ENCODE measurements at places on chromosomes 4 and X.

GRCh38 chrX:133265331-133265730, 47.2 kb upstream of the TFDP3 start:
- no peak for DNase-seq

DNA sequence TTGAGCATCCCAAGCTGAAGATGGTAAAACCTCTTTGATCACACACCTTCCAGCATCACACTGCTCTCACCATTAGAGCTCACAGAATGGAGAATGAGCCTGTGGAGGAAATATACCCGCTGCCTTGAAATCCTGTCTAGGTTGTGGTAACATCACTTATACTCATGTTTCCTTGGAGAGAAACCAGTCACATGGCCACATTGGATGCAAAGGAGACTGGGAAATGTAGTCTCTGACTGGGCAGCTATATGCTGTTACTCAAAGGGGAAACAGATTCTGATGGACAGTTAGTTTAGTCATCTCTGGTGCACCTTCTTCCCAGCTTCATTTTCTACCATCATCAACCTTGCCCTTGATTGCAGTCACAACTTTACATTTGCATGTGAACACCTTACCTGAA, 286.3 kb downstream of the ANKRD50 start:
- DNase-seq: no peak

DNA sequence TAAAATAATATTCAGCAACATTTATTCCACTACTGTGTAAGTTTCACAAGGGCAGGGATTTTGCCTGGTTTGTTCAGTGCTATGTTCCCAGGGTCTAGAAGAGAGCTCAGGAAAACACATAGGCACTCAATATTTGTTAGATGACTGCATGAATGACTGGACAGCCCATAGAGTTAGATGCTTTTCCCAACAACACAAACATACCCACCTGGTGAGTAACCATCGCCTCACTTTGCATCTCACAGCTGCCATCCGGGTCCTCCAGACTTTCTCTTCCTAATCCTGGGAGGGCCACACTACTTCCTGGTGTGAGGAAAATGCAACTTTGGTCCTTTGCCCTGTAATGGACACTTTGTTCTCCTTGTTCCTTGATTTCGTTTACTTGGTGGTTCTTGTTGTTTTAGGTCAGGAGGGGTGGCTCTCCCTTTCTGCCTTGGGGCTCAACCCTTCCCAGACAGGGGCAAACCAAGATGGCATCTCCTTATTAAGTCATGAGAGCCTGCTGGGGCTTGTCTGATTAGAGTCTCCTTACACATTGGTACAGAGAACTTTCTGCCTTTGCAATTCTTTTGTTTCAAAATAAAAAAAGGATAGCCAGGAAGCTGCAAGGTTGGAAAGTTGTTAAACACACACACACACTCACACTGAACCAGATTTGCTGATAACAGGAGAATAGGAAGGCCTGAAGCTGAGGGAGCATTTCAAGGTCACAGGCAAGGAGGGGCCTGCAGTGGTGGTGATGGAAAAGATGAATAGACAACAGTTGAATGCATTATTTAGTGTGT, 190.6 kb downstream of the MID1IP1 start:
- no peak for DNase-seq

DNA sequence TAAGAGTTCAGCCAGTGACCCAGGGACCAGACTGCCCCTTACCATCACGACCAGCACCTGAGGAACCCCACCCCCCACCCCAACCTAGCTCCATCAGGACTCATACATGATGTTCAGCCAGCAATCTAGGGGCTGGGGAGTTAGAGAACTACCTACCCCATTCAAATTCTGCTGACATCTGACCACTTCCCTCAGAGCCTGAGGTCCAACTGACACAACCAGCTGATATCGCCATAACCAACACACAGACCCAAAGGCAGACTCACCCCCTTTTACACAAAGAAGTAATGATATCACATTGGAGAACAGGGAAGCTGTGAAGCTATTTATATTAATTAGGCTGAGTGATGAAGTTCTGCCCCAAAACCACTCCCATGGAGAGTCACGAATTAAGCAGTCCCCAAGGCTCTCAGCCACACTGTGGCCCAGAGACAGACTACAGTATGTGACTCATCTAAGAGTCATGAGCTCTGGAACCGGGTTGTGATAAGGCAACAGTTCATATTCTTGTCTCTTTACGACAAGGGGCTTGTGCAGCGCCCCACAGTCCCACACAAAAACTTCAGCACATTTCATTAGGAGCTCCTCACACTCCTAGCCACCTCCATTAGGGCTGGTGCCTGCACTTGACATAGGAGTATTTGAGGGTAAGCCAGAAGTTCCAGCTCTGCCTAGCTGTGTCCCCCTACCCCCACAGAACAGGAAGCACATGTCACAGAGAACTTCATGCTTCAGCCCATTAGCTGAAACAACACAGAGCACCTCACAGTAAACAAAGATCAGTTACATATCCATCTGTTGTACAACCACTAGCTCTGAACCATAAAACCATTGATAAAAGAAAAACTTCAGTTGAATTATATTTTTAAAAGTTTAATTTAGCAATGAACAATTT, 184.7 kb upstream of the ZCCHC13 start:
- DNase-seq: peak; percentile 23

- DNase-seq: no peak
These were observed 15.0 kb downstream of the RBMX start for GRCh38 chrX:136865270-136866158.

DNA sequence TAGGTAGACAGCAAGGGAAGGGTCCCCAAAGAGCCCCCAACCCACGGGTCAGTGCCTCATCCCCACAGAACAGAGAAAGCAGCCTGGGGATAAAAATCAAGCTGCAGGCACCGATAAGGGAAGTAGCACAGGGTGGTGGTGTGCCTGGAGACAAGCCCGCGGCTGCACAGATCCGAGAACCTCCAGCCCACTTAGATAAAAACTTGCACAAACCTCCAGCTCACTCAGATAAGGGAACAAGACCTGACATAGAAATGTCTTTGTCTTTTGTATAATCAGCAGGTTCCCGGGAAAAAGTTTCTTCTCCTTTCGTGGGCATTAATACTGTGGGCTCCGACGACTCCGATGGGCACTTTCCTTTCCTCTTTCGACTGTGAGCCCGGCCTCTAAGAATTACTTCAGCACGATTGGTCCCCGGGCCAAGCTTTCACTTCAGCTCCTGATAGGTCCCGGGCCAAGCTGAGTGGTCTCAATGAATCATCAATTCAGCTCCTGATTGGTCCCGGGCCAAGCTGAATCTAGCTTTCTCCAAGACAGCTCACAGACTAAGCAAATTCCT, 32.4 kb downstream of the PRDX4 start:
- DNase-seq: no peak

DNA sequence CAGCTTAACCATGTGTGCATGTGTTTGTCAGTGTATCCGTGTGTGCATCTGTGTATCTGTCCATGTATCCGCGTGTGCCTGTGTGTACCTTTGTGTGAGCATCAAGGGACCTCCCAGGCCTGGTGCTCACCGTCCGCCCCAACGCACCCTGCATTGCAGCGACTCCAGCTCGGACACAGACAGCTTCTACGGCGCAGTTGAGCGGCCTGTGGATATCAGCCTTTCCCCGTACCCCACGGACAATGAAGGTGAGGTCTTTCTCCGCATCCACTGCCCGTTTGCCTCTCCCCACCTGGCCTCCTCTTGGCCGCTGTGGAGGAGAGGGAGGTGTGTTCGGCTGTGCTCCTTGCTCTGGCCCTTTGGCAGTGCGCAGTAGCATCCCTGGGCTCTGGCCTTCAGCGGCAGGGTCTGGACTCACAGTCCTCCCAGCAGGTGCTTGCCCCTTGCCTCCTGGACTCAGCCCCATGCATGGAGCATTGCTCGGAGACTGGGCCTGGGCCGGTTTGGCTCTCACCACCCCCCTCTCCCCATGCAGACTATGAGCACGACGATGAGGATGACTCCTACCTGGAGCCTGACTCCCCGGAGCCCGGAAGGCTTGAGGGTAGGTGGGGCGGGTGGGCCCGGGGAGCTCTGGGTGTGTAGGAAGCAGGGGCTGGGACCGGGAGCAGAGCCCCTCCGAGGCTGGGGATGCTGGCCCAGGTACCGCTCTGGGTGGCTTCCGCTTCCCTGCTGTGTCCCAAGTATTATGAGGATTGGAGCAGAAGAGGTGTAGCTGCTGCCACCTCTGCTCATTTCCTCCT, 16.4 kb upstream of the ADD1 start:
- DNase-seq: no peak

DNA sequence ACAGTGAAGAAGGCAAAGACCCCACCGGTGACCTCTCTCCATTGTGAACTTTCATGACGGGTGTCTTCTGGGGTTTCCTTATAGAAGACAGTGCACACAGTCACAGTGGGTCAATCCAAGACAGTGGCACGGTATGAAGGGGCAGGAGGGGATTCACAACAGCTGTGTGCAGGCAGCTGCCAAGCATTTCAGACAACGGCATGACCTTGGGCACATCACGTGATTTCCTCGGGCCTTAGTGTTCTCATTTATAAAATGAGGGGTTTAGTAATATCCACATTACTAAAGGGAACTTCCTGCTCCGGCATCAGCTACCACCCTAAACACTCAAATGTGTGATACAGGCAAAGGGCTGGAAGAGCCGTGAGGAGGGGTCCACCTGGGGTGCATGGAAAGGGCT, 42.9 kb downstream of the RBM47 start:
- DNase-seq: no peak

GRCh38 chrX:22117633-22118032, 85.5 kb downstream of the PHEX start:
- no peak for DNase-seq

DNA sequence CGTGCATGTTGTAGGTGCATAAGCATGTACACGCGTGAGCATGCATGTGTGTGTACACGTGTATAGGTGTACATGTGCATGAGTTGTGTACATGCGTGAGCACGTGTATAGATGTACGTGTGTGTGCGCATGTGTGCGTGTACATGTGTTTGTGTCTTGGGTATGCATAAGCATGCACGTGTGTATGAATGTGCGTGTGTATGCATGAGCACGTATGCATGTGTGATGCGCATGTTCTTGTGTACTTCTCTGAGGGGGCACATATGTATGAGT, 9.0 kb downstream of the NAT8L start:
- no peak for DNase-seq

DNA sequence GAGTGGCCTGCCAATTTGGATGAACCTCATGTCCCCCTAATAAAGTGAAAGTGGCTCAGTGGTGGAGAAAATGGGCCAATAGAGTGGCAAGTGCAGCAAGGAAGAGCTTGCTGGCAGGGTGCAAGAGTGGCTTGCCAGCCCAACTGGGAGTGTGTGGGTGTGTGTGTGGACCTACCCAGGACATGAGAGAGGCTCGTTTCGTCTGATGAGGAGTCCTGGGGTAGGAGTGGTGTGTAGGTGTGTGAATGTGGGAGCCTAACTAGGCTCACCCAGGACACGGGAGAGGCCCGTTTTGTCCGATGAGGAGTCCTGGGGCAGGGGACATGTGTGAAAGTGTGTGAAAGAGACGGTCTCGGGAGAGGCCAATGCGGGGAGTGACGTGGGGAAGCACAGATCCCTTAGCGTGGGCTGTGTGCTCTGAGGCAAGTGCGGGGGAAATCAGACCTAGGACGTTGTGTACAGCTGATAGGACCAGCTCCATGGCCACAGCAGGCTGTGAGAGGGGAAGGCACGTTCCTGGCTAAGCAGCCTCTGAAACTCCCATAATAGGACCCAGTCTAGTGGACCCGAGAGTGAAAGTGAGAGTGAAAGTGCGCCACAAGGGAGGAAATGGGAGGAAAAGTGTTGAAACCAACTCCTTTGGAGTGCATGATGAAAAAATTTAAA, 5.3 kb downstream of the GAGE10 start:
- no peak for DNase-seq

DNA sequence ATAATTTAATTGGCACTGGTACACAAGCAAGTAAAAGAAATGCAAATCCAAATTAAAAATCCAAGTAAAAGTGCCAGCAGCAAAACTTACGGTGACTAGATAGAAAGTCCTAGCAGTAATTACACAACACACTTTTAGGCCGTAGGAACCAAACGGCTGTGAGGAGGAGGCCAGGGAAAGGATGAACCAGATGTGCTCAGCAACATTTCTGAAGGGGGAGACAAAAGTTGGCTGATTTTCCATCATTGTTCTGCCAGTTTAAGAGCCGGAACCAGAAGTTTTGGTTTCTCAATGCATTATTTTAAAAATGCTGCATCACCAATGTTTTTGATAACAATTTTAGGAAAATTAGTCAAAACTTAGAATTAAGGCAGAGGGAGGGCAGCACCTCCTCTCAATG, 68.7 kb upstream of the ENPP6 start:
- no peak for DNase-seq

DNA sequence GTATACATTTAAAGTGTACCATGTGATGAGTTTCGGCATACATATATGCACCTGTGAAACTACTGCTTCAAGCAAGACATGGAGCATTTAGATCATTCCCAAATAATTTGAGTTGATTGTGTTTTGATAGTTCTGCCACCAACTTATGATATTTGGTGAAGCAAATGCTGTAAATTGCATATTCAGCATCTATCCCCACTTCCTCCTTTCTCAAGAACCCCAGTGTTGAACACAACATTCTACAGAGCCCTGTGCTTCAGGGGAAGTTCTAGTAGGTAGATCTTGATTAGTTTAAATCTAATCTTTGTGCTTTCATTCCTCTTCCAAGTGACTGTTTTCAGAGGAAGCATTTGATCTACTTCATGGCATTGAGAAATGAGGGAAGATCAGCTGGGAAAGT, 5.4 kb upstream of the SHROOM3 start:
- DNase-seq: no peak

DNA sequence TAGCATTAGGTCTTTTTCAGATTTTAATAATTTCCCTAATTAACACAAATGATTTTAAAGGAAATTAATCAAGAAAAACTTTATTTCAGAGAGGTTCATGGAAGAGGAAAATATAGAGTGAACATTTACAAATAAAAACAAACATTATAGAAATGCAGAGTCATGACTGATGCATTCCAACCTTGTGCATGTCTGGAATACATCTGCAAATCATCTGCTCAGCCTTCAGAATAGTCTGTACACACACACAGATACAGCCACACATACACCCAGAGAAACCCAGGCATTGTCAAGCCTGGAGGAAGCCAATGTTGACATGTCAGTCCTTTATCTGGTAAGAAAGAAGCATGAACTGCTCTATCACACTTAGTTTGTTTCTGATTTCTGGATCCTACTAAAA, 61.3 kb upstream of the NFKB1 start:
- DNase-seq: no peak

- DNase-seq: no peak
These were observed 68.2 kb downstream of the ARHGAP6 start for GRCh38 chrX:11597479-11597878.

GRCh38 chr4:132169660-132170059, 979.4 kb upstream of the PCDH10 start:
- no peak for DNase-seq

DNA sequence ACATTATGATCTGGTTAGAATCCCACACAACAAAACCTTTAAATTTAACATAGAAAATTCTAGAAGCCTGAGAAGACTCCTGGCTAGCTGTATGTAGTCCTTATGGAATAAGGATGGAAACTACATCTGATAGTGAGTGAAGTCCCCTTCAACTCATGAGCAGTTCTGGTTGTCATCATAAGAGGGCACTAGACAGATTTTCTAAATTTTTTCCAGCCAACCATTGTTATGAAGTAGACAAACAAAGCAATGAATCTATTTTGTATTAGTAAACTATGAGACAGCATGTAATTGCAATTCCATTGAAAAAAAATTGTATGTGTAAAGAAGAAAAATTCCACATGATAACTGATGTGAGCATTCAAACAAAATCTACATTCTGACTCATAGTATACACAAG, 35.2 kb downstream of the PWWP3B start:
- DNase-seq: no peak

Data from DMS 273 treated with DMSO at 0.1 percent for 48 hours (cell line).